Fibroblast of skin of right biceps (primary cell): ENCODE measurements at places on chromosomes 16 and 17.

DNA sequence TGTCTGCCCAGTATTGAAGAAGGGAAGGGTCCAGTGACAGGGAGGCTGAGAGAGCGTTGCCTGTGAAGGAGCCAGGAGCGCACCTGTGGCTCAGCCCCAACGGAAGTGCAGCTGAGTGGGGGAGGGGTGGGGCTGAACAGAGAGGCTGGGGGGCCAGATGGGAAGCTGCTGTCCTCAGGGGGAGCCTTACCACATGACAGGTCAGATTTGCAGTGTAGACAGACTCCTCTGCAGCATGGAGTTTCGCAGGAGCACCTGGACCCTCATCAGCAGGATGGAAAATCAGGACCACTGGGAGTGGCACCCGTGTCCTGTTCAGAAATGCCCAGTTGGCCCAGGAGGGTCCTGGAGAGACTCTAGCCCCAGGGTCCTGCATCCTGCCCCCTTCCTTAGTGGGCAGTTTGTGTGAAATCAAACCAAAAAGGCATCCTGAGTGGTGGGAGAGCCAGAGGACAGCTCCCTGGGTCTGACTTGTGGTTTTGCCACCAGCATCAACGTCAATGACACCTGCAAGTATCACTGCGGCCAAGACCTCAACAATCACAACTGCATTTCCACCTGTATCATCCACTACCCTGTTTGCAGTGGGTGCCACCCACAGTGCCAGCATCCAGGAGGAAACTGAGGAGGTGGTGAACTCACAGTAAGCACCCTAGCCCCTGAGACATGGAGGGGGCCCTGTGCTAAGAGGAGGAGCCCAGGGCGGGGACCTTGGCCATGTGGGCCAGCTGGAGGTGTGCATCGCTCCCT lies 7.8 kb downstream of the CD300A start:
- DNase-seq = no peak

DNA sequence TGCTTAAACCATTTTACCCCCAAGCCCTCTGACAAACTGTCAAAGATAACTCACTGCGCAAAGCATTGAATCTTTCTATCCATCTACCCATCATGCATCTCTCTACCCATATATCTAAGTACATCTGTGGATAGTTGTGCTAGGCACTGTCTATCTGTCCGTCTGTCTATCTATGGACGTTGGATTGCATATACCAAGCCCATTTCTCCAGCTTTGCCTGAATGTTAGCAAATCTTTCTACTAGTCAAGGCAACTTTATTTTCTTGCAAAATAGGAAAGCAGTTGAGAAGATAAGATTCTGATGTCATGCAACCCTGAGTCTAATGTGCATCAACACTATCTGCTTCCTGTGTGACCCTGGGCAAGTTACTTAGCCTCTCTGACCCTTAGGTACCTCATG lies 117.2 kb downstream of the XYLT1 start:
- DNase-seq = no peak

- no peak for DNase-seq
Observed at GRCh38 chr17:76512366-76513305, 11.4 kb upstream of the RHBDF2 start.

DNA sequence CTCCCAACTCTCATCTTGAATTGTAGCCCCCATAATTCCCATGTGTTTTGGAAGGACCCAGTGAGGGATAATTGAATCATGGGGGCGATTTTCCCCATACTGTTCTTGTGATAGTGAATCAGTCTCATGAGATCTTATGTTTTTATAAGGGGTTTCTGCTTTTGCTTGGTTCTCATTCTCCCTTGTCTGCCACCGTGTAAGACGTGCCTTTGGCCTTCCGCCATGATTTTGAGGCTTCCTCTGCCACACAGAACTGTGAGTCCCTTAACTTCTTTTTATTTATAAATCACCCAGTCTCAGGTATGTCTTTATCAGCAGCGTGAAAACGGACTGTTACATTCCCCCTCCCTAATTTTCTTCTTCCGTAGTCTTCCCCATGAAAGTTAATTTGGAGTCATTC lies 124.0 kb downstream of the ABCA8 start:
- no peak for DNase-seq

GRCh38 chr17:68239632-68240366 lies 8.0 kb upstream of the AMZ2 start:
- DNase-seq = no peak

- DNase-seq = no peak
Observed at GRCh38 chr16:47043970-47044684, 70.7 kb upstream of the DNAJA2 start.

DNA sequence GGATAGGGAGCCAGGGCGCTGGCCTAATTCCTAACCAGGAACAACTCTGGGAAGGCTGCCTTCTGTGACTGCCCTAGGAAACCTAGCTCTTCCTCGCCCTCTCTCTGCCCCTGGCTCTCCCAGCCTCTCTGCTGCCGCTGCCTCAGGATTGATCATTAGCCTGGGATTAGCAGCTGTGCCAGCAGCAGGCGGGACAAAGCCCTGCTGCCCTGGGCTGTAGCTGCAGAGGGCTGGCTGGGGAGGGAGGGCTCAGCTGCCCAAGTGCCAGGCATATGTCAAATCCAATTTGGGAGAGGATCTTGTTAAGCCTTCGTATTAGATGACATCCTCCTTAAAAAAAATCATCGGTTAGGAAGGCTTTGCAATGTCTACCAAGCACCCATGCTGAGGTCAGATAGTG lies 144.8 kb upstream of the CCL2 start:
- DNase-seq = no peak

- no peak for DNase-seq
Observed at GRCh38 chr17:58332778-58333735, 4.5 kb upstream of the TSPOAP1 start.
